Stimulated activated CD4-positive, alpha-beta T cell treated with anti-CD3 and anti-CD28 coated beads, Interleukin-1b, Interleukin-23, amount 100 ng/mL, for 4 hours (primary cell): ENCODE measurements at places on chromosomes 6 and 20.

GRCh38 chr6:122790028-122790422, 967 bp downstream of the SMPDL3A start:
- no peak for DNase-seq

DNA sequence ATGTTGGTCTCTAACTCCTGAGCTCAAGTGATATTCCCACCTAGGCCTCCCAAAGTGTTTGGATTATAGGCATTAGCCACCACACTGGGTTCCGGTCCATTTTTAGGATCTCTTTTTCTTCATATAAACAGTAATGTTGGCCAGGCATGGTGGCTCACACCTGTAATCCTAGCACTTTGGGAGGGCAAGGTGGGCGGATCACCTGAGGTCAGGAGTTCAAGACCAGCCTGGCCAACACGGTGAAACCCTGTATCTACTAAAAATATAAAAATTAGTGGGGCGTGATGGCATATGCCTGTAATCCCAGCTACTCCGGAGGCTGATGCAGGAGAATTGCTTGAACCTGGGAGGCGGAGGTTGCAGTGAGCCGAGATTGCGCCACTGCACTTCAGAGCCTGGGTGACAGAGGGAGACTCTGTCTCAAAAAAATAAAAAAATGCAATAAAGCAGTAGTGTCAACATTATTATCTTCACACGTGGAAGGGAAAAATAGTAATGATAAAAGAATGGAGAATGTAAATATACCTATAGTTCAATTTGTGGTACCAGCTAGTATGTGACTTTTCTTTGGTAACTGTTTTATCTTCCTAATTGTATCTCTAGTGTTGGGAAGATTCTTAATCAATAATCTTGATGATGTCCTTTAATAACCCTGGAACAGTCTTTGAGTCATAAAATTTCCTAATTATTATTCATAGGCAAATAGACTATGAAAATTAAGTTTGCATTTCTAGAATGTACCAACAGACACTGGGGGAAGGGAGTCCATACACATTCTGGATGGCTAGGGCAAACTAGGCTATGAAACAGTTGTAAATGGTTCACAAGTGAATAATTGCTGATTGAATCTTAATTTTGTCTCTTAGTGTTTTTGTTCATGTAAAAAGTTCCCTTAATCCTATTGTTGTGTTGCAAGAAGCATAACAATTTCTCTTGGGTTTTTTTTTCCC, 3.6 kb downstream of the PARD6B start:
- DNase-seq = no peak

DNA sequence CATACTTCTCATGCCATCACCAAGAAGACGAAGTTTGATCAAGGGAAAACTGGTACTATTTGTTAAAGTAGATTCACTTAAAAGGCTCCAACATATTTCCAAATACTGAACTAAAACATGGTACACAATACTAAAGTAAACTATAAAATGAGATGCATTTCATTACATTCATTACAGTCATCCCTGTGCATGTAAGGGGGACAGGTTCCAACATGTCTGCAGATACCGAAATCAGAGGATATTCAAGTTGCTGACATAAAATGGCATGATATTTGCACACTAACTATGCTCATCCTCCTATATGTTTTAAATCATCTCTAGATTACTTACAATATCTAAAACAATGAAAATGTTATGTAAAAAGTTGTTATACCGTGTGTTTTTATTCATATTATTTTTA, 893.9 kb upstream of the MANEA start:
- no peak for DNase-seq

GRCh38 chr6:144077871-144078270, 17.5 kb downstream of the SF3B5 start:
- DNase-seq = no peak

- no peak for DNase-seq
Observed at GRCh38 chr20:5835321-5835821, 85.2 kb downstream of the SHLD1 start.

DNA sequence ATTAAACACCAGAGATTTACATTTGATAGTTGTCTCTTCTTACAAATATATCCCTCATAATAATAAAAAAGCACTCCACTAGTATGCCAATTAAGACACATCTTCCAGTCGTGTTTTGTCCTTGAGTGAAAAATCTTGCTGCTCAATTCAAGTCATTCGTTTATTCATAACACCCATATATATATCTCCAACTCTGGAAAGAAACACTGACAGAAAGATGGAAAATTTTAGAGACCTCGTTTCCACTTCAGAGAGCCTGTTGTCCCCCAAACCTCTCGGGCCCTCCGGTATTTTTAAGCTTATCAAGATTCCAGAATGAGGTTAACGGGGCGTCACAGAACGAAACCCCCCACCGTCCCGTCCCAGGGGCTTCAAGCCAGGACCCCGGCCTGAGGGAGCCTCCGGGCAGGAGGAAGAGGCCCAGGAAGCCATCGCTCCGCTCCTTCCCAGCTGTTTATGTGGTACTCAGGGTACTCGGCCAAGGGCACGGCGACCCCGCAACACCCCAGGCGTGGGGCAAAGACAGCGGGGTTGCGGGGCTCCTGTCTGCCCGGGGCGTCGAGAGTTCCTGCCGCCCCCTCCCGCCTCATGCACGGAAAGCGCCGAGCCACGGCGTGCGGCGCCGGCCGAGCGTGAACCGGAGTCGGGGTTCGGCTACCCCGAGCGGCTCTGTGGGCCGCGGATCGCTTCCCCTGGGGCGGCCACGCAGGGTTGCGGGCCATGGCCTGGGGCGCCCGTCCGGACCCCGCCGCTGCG, 623 bp upstream of the SNX9 start:
- peak; percentile 28 for DNase-seq

DNA sequence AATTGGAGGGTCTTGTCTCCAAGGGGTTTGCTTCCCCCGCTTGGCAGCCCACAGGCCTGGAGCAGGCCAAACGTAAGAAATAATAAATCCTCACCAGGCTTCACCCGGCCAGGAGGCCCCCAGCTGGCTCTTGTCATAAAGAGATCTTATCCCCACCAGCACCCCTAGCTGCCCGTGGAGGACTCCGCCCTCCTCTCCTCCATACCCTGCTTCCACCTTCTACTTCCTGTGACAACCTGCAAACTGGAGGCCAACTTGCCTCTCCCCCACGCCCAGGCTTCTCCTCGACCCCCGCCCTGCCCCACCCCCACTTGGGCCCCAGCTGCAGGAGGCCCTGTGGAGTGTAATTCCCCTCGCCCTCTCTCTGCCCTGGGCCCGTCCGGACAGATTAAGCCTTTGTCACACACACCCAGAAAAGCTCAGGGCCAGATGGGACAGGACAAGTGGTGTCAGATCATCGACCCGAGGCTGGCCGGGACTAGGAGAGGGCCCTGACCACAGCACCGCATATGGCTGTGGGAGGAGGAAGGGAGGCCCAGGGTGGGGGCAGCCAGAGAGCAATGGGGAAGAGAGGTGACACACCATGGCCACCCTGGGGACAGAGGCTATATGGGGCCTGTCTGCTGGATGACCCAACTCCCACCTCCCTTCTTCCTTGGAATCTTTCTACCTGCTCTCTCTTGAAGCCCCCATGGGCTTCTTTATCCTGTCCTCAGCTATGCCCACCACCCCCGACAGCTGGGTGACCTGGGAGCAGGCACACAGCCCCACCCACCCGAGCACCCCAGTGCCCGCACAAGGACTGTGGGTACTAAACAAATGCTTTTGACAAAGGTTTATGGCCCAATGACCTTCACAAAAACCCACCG, 3.9 kb downstream of the NOL4L start:
- DNase-seq = no peak

DNA sequence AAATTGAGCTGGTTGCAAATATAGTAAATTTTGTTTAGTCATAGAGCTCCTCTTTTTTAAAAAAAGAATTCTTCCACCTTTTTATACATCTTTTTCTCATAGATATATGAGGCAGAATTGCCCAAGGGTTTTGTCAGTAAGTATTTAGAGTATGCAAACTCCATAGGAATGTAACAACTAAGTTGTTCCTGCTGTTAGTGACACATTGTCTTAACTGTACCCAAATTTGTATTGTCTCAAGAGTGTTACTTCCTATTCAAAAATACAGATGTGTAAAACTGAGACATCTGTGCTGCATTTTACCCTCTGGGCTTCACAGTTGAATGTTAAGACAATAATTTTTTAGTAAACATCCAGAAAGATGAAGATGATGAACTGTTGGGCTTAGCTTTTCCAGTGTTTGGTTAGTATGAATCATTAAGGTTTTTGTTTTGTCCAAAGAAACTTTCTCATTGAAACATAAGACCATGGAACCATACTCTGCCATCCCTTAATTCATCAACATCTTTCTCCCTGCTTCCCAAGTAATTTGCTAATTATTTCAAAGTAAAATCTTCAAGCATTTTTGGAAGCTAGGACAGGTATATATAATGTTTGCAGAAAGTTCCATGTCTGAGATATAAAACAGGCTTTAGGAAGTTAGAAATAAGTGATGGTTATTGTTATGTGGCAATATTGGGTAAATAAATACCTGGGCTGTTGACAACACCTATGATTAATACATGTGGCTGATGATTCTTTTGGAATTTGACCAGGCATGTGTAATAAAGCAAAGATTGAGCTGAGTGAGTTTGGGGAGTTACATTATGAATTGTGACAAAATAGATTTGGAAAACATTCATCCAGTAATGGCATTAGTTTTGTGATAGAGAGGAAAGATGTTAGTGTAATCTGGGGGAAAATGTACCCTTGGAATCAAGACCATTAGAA, 11.2 kb downstream of the OGFRL1 start:
- no peak for DNase-seq

DNA sequence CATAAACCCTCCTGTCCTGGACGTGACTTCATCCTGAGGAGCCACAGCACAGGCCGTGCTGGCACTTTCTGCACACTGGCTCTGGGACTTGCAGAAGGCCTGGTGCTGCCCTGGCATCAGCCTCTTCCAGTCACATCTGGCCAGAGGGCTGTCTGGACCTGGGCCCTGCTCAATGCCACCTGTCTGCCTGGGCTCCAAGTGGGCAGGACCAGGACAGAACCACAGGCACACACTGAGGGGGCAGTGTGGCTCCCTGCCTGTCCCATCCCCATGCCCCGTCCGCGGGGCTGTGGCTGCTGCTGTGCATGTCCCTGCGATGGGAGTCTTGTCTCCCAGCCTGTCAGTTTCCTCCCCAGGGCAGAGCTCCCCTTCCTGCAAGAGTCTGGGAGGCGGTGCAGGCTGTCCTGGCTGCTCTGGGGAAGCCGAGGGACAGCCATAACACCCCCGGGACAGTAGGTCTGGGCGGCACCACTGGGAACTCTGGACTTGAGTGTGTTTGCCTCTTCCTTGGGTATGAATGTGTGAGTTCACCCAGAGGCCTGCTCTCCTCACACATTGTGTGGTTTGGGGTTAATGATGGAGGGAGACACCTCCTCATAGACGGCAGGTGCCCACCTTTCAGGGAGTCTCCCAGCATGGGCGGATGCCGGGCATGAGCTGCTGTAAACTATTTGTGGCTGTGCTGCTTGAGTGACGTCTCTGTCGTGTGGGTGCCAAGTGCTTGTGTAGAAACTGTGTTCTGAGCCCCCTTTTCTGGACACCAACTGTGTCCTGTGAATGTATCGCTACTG, 22.0 kb upstream of the PYGB start:
- DNase-seq = no peak

- no peak for DNase-seq
Observed at GRCh38 chr6:36171573-36171972, 25.0 kb upstream of the BRPF3 start.

GRCh38 chr6:161091972-161092701, 100.6 kb downstream of the MAP3K4 start:
- no peak for DNase-seq

GRCh38 chr6:3315841-3316240, 57.1 kb downstream of the PSMG4 start:
- DNase-seq = no peak

DNA sequence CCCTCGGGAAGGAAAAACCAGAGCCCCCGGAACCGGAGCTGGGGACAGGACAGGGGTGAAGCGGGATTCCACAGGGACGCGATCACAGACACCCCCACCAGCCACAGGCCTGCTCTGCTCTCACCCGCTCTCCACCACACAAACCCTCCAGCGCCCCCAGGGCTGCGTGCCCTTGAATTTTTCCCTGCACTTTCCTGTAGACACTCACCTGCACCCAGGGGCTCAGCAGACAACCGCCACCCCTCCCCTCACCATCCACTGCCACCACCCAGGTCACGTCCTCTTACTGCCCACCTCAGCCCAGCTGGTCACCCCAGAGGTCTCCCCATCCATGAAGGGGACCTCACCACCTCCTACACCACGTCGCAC, 631 bp downstream of the ULBP2 start:
- DNase-seq = no peak

DNA sequence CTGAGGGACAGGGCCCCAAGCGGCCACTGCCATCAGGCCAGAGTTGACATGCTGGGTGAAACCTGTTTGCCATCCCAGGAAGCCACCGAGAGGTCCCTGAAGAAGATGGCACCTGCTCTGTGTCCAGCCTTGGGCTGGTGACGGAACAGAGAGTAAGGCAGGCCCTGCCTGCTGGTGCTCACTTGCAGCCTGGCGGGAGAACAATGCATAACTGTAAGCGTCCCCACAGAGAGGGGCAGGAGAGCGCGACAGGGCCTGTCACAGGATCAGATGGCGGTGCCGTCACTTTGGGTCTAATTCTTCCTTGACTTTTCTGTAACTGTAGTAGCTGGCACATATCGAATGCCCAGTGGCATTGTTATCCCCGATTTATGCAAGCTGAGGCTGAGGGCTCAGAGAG, 29.0 kb upstream of the VSTM2L start:
- no peak for DNase-seq

GRCh38 chr6:166705069-166705468, 78.0 kb upstream of the RPS6KA2 start:
- DNase-seq = no peak

DNA sequence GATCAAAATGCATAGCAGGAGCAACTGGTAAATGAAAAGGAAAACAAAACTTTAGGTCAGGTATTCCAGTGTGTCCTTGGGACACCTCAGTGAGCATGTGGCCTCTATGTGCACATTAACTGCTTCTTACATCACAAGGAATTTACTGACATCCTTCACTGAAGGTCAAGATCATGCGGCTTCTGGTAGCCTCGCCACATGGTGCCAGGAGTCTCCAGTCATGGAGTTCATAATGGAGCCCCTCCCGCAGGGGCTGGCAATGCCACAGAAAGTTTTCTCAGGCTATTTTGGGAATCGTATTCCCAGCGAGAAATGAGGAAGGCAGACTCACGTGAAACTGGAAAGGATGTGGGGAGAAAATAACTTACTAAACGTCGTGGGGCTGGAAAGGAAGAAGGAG, 19.7 kb upstream of the SLC22A3 start:
- no peak for DNase-seq

GRCh38 chr6:170151804-170152123, 139.1 kb downstream of the DLL1 start:
- no peak for DNase-seq
